ENCODE measurements at places on chromosomes 1 and 21.
A peak's percentile ranks its signal among the peaks of the same experiment; 100 is the strongest.

GRCh38 chr1:15089258-15089992, 64.1 kb upstream of the TMEM51 start:
- DNase-seq: no peak

DNA sequence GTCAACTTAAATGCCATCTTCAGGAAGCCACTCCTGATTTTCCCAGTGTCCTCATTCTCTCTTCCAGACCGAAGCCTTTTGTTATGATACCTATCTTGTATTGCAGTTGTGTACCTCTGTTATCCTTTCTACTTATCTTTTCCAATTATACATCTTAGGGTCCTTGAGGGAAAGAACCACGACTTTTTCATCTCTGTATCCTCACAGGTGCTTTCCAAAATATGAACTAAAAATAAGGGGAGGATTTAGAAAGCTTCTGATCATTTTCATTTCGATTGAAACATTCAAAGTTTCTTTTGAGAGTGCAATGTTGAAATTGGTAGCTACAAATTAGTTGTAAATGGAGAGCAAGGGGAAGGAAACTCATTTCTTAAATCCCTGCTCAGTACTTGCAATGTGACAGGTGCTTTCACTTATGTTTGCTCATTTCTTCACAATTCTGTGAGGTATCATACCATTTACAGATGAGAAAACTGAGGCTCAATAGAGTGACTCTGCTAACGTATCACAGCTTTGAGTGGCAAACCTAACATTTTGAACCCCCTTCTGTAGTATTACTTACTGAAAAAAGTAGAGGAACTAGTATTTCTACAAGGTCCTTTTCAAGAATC, 24.2 kb downstream of the SLC19A2 start:
- no peak for DNase-seq

DNA sequence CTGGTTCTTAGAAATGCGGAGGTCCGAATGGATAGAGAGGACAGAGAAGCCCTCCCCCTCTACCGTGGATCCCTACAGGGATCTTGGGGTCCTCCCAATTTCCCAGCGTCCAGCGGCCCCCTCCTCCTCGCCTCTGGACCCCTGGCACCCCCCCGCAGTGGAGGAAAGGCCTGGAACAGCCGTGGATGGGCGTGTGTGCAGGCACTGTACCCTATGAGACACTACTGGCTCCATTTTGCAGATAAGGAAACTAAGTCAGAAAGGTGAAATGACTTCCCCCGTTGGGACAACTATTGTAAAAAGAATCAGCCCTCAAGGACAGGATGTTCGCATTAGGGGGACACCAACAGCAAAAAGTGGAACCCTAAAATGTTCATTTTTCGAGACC, 931 bp upstream of the CLSTN1 start:
- no peak for DNase-seq

DNA sequence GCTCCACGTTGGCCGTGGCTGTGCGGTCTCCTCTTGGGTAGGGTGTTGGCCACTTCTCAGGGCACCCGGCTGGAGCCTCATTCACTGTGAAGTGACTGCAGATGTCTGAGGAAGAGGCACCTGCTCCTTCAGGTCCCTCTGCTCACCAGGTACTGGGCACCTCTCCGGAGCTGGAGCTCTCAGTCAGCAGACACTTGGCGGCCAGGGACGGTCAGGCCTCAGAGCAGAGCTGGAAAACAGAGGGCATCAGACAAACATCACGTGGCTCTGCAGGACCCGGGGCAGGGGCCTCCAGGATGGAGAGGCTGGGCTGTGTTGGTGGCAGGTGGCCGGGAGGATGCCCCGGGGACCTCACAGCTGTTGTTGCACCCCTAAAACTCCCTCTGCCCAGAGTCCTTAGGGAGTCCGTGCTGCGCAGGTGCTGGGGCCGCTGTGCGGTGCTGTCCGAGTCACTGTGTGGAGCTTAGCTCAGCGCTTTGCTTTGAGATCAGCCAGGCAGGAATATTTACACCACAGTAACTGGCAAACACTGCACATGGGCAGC, 59.7 kb downstream of the SLX9 start:
- DNase-seq: no peak

DNA sequence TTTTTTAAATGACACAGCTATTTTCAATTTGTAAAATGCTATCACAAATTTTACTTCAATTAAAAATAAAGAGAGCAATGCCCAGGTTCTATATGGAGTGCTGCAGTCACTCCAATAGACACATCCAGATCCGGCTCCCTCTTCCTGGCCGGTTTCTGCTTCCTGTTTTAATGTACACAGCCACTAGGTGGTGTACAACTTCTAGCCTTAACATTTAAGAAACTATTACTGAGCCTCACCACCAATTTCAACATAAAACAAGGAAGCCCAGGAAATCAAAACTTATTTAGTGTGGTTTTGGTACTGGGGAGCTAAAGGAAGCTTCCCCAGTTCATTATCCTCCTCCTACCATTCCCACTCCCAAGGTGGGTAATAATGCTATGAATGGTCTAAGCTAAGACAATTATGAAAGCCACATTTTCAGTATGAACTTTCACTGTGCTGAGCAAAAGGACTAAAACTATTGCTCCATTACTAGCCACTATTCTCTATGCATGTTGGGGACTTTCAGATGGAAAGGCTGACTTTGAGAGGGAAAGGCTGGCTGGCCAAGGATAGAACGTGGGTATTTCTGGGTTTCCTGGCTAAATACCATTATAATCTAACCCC, 25.5 kb upstream of the MTMR11 start:
- peak; percentile 75 for DNase-seq

DNA sequence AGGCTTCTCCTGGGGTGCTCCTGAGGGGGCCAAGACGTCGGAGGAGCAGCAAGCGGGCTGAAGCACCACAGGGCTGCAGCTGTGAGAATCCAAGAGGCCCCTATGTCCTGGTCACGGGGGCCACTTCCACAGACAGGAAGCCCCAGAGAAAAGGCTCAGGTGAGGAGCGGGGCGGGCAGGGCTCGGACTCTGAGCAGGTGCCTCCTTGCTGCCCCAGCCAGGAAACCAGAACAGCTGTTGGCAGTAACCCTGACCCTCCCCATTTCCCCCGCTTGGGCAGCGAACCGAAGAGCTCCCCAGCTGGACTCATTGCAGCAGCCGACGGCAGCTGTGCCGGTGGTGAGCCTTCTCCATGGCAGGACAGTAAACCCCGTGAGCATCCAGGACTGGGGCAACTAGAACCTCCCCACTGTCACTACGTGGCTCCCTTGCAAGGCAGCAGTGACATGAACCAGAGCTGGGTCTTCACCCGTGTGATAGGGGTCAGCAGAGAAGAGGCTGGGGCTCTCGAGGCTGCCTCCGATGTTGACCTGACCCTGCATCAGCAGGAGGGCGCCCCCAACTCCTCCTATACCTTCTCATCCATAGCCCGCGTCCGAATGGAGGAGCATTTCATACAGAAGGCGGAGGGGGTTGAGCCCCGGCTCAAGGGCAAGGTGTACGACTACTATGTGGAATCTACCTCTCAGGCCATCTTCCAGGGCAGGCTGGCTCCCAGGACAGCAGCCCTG, 625 bp downstream of the KLHDC7A start:
- no peak for DNase-seq

DNA sequence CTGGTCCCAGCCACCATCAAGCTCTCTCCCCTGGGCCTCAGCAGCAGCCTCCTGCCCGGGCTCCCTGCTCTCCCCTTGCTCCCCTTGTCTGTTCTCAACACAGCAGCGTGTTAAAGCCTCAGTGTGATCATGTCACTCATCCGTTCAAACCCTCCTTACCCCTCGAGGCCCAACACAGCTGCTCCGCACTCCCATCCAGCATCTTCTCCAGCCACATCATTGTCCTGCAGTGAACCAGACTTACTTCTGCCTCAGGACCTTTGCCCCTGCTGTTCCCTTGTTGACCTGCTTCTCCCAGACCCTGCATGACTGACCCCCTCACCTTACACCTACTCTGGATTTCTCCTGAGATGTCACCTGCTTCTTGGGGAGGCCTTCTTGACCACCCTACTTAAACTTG, 13.3 kb downstream of the CDK18 start:
- DNase-seq: no peak

DNA sequence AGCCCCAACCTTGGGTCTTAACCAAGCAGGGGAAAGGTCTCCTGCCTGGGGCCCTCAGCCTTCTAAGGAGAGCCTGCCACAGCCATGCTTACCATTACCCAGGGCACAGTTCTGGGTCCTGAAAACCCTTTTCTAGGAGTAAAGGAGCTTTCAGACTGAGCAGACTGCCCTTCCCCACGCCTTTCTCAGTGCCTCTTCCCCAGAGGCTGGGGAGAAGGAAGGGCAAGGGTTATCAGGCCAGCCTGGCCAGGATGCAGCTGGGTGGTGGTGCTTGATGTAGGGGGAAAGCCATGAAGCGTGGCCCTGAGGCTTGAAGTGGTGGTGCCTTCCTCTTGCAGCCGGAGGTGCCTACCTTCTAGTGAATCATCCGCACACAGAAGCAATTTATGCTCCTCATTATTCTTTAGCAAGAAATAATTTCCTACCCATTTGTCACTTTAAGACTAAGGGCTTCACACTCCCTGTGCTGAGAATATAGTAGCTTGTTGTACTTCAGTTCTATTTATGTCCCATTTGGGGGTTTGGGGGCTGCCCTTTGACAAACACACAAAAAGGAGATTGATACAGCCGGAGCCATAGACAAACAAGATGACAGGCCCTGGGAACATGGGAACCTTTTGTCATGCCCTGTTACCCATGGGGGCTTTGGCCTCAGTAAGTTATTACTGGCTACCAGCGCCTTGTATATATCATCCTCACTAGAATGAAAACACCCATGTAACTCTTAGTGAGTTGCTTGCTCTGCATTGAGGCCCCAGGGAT, 40.7 kb downstream of the MAN1C1 start:
- no peak for DNase-seq

Data from HFFc6 (cell line).